Fibroblast of skin of left quadriceps (primary cell): ENCODE measurements at places on chromosomes 6 and 20.
A peak's percentile ranks its signal among the peaks of the same experiment; 100 is the strongest.

GRCh38 chr6:157400676-157401075 lies 19.7 kb downstream of the ZDHHC14 start:
- no peak for DNase-seq

DNA sequence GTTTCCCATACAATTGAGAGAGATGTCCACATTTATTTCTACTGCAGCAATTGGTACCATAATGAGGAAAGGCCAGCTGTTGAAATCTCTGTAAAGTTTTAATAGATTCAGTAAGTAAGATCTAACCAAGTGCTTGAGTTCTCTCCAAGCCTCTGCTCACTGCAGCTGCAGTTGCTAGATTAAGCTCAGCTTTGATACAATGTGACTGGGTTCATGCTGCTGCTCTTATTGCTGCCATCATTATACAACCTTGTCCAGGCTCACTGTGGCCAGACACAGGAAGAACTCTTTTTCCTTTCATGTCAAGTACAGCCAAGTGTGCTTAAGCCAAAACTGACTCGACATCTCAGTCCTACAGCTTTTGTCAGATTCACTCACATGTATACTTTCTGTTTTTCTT lies 423.5 kb downstream of the GJA1 start:
- no peak for DNase-seq

GRCh38 chr6:146422789-146423375 lies 120.8 kb upstream of the RAB32 start:
- DNase-seq = no peak

GRCh38 chr6:17042422-17043147 lies 59.3 kb upstream of the STMND1 start:
- no peak for DNase-seq

GRCh38 chr6:137866200-137866913 lies 702 bp upstream of the TNFAIP3 start:
- no peak for DNase-seq

DNA sequence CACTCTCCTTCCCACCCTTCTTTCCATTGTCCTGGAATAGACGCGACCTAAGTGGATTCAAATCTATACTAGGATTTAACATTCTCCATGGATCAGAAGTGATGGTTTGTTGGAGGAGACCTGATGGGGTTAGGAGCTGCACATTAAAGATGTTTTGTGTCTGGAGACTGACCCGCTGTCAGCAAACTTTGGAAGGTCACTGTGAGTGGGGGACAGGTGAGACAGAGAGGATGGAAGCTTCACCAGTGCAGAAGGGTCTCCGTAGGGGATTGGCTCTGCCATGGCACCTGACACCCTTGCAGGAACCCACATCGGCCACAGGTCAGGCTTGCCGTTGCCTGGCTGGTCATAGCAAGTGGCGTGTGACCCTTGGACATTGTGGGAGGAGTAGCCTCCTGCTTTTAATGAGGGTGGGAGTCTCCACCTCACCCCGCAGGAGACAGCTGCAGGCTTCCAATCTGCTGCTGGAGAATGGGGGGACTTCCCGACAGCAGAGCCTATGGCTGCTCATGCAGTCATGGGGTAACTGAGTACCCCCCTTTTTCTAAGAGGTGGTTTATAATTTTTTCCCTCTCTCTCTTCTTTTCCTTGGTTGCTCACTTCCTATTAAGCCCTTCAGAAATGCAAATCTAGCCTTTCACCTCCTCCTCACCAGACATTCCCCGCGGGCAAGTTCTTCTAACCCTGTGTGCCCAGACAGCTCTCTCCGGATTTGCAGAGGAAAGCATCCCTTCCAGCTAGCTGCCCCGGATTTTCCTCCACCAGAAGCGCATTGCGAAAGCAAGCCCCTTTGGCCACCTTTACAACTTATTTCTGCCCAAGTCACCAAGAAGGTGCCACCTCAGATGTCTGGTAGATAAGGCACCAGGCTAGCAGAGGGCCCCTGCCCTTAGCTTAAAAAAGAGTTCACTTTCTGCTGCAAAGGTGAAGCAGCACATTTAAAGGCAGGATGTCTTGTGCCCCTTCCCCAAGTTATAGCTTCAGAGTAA lies 53.5 kb downstream of the DACT2 start:
- no peak for DNase-seq

DNA sequence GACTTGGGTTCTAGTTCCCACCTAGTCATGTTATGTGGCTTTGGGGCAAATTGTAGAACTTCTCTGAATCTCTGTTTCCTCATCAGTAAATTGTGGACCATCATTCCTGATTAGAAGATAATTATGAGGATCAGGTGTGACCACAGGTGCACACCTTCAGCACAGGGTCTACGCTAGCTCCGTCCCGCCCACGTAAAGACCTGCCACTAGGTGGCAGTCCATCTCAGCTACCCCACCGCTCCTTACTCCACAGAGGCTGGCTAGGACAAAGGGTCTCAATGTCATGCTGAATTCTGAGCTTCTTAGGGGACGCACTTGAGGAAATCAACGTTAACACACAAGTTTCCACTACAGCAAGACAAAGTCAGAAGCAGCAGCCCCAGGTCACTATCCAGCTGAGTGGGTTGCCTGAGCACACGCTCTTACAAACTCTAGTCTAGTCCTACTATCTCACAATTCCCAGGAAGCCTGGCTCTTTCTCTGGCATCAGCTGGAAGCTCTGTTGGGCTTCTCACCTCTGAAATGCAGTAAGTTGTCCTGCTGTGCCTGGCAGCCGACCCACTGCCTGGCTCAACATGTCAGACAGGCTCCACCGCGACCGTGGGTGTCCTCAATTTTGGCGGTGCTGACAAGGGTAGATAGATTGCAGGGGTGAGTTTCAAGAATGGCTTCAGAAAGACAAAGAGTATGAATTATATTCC lies 2.0 kb upstream of the PLCG1 start:
- no peak for DNase-seq

- no peak for DNase-seq
These were observed 89.9 kb upstream of the AKIRIN2 start for GRCh38 chr6:87791982-87792381.

DNA sequence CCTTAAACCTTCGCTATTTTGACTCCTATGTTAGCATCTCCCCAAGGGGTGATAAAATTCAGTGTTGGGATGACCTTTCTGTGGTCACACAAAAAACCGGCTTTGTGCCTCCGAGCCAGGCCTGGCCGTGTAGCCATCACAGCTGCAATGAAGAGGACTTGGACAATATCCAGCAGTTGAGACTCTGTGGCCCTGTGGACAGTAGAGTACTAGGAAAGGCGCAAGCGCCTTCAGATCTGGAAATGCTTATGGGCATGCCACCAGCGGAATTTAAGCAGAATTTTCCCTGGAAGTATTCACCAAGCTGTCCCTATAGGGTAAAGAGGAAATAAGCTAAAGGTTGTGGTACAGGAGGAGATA lies 63.3 kb upstream of the SLC2A12 start:
- DNase-seq = no peak

DNA sequence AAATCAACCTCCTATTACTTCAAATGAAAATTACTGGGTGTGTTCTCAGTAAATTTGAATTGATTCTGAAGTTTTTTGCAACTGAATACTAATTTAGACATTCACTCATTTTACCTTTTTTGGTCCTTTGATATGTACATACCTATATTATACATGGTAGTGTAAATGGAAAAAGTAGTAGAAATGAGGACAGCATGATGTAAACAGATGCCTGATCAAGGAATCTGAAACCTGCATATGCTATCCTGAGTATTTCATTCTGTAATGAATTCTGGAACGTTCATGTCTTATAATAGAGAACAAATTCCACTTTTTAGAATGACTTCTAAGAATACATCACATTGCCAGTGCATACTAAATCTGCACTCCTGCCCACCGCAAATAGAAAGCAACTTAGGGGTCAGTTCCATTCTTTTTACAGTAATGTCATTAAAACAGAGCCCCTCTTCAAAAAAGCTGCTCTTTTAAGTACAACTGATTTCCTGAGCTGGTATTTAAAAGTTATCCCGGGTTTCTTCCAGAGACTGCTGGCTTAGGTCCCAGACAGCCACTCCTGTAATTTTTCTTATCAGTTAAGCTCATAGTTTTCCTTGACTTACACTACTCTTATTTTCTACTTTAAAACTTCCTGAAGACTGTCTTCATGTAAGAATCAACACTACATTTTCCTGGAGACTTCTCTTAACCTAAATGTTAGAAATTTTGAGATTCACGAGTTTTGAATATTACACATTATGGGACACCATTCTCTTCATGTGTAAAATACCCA lies 48.4 kb downstream of the MAP3K7 start:
- DNase-seq = no peak

- DNase-seq = no peak
These were observed 75.5 kb downstream of the SLC22A23 start for GRCh38 chr6:3381233-3381921.

DNA sequence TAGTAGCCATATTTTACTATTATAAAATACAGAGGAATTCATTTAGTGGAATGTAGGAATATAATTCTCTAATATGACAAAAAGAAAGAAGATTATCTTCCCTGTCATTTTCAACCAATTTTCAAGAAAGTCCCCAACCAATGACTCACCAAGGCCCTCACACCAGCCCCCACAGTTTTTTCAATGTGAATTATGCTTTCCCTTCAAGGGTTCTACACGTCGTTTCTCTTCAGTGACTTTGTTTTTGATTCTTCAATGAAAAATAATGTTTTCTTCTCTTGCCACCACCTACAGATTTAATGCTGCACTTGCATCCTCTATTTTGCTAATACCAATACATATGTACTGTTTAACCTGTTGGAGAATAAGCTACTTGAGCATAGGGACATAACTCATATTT lies 841.3 kb downstream of the PHF3 start:
- DNase-seq = no peak

DNA sequence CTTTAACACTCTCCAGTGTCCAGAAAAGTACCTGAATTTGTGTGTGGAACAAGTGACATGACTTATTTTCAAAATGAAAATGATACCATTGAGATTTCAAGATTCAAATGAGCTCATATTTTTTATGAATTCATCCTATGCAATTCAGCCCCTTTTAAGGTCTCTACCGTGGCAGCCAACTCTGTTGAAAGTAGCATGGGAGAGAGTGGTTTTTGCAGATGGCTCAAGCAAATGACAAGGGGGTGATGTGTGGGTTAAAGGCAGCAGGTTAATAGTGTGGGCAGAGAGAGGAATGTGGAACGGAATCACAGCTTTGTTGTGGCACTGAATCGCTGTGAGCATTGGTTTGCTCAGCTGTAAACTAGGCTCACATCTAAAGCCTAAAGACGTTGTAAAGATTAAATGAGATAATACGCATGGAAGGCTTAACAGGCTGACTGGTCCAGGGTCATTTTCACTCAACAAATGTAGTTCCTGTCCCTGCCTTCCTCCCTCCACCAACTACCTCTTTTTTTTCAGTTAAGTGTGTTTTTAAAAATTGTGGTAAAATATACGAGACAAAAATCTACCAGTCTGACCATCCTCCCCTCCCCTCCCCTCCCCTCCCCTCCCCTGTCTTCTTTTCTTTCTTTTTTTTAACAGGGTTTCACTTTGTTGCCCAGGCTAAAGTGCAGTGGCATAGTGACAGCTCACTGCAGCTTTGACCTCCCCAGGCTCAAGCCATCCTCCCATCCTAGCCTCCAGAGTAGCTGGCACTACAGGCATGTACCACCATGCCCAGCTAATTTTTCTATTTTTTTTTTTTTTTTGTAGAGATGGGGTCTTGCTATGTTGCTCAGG lies 114.7 kb upstream of the ZNF217 start:
- DNase-seq = peak; percentile 45

DNA sequence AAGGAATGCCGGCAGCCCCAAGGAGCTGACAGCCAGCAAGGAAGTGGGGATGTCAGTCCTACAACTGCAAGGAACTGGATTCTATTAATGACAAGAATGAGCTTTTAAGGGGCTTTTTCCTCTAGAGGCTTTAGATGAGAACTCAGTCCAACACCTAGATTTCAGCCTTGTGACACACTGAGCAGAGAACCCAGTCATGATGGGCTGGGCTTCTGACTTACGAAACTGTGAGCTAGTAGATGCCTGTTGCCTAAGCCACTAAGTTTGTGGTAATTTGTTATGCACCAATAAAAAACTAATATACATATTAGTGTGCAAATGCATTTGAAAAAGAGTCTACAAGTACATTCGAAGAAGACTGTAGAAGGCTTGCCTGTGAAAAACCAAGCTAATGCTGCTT lies 263.3 kb downstream of the SOX4 start:
- no peak for DNase-seq

DNA sequence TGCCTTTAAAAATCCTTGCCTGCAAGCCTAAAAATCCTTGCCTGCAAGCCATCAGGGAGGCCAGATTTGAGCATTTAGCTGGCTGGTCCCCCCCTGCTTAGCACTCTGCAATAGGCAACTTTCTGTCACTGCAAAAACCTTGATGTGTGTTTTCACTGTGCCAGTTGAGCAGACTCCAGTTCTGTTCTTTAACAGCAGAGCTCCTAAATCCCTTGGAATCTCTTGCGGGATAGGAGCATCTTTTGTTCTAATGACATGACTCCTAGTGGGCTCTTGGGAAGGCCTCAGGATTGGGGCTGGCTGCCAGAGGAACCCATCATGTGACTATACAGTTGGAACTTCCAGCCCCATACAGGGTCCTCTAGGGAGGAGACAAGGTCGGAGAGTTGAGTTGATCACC lies 50.4 kb downstream of the FAM184A start:
- no peak for DNase-seq

DNA sequence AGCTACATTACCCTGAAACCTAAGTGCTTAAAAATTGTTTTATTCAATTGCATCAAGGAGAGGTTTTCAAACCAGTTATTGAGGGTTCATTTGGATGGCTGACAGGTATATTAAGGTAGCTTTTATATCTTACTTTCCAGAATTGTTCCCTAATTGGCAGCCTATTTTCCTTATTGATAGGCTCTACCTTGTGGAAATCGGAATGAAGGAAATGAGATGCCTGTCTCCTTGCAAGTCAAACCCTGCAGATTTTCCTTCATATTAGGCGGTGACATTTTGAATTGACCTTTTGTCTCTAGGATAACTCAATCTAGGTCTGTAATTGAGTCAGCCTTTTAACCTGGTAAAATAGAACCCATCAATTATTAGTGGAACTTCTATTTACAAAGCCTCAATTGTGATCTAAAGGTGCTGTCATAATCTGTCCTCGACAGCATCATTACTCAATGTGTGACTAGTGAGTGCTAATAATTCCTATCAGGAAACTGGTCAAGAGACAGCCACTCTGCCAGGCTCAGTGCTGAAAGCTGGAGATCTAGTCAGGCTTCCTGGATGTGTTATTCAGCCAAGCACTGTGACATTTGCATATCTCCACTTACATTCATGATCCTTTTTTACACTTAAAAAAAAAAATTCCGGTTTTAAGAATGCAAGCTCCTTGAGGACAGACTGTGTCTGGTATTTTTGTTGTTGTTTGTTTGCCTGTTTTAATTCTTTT lies 20.1 kb downstream of the OPRM1 start:
- no peak for DNase-seq

GRCh38 chr6:127022302-127022701 lies 96.2 kb upstream of the RSPO3 start:
- peak; percentile 75 for DNase-seq

- DNase-seq = no peak
These were observed 1.1 kb upstream of the PANK2 start for GRCh38 chr20:3887876-3888620.

GRCh38 chr6:113763876-113764275 lies 93.3 kb upstream of the MARCKS start:
- DNase-seq = no peak

DNA sequence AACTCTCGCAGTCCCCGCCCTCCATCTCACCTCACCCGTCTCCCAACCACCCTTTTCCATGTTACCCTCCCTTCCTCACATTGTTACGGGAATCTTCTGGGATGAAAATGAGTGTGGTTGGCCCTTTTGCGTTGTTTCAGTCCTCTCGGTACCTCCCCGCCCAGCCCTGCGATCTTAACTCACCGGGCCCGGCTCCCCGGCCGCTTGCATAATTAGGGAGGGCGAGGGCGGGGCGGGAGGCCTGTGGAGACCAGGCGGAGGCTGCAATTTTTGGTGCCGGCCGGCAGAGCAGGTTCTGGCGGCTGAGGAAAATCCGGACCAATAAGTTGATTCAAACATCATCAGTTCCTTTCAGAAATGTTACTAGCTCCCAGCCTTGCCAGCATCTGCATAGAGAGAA lies 25.2 kb downstream of the TFAP2B start:
- DNase-seq = no peak
